GM12892 (cell line): ENCODE measurements at places on chromosomes 11 and 22.

GRCh38 chr22:19719488-19720021, 3.8 kb upstream of the GP1BB start:
- DNase-seq: no peak

DNA sequence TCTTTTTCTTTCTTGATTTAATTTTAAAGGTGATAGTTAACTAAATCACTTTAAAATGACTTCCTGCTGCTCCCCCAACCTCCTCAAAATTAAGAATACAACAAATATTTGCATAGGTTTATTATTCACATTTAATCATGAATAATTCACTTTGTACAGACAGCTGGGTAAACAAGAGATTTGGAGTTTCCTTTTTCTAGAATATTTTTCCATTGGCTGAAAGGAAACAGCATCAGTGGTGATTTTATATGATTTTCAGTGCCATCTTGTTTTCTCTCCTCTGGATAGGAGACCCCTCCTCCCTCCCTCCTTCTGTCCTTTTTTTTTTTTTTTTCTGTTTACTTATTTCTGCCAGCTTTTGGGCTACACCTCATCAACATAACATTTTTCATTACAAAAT, 60.5 kb downstream of the LIF start:
- DNase-seq: no peak

- no peak for DNase-seq
These were observed 559.4 kb upstream of the KIRREL3 start for GRCh38 chr11:127559978-127560377.

DNA sequence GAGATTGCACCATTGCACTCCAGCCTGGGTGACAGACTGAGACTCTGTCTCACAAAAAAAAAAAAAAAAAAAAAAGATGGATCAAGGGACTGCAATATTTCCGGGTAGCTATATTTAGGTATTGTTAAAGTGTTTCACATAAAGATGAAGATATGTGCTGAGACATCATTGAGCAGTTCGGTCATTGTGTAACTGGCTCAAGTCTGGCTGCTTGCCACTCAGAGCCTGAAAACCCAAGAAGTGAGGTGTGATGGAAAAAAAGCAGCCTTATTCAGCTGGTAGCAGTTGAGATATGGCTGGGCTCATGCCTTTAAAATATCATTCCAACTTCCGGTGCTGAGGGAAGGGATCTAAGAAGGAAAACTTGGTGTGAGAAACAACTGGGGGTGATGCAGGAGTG, 46.9 kb downstream of the LUZP2 start:
- DNase-seq: no peak

DNA sequence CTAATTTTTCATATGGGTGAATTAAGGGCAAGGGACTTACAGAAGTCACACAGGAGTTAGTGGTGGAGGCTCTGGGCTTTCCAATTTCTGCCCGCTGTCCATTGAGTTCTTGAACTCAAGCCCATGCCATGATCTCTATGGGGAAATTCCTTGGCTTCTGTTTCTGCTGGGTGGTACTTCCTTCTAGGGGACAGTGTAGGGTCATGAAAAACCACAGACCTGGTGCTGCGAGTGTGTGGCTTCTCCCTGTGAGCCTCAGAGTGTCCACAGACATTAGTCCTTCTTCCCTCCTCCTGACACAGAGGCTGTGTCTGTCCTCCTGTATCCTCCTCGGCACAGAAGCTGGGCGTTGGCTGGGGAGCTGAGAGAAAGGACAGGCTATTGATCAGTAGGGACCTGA, 6.3 kb upstream of the SEZ6L start:
- no peak for DNase-seq

DNA sequence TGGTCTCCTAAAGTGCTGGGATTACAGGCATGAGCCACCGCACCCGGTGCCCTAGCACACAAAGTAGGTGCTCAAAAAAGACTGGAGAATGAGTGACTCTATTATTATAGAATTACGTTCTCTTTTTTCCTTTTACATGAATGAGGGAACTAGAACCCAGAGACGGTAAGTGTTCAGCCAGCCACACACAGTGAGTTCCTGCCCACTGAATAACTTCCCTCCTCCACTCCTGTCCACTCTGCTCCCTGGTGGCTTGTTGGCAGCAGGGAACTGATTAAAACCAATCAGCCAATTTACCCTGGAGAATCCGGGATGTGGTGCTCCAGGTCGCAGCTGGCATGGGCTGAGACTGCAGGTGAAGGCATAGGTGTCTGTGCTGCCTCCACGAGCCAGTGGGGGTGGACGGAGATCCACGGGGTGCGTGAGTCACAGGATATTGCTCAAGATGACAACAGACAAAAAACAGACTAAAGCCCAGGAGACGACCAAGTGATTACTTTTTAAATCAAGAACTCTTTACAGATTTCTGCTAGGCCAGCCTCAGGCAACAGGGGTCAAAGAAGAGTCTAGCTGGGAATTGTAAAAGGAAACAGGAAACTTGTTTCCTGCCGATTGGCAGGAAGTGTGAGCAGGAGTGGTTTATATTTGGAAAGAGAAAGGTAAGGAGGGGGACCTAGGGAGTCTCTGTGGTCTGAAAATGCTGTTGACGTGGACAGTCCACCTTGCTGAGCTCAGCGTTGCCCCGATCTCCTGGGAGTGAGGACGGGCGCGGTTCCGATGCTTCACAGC, 95.2 kb upstream of the TP53I11 start:
- DNase-seq: no peak

- no peak for DNase-seq
These were observed 27.7 kb downstream of the MICAL2 start for GRCh38 chr11:12137938-12138731.

GRCh38 chr22:26770624-26771023, 113.2 kb downstream of the MIAT start:
- no peak for DNase-seq

DNA sequence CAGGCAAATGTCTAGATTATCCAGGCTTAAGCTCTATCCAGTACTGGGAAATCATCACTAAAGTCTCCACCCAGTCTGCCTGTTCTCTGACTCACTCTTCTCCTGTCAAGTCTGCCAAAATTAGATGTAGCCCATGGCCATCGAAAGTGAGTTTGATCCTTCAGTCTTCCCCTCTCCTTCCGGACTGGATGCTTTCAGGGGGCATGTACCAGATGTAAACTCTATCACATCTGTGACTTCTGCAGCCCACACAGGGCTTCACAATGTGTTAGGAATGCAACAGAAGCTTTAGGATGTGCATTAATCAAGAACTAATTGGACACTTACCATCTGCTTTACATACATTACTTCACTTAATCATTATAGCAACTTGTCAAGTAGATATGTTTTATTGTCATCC, 12.3 kb downstream of the ME3 start:
- DNase-seq: no peak
